ENCODE measurements at places on chromosomes 12 and 14. TPM values are rescaled to one million over a fixed set of nuclear protein-coding genes. Genes with fewer than 3 reads are reported as not detected.

Gene KRT83
- not detected for total RNA-seq

Gene NEUROD4
- not detected for total RNA-seq

Gene PLEKHD1
- total RNA-seq: 0.41 TPM

Gene KRT6C
- not detected for total RNA-seq

Gene AKAP6
- total RNA-seq: 0.54 TPM

Gene OR4K15
- not detected for total RNA-seq

Gene IRAK3
- not detected for total RNA-seq

Gene PGAM5
- 63.2 TPM for total RNA-seq

Gene ANAPC5
- 173 TPM for total RNA-seq

Gene SOAT2
- not detected for total RNA-seq
